ENCODE measurements at places on chromosomes 6 and 20. TPM values are rescaled to one million over a fixed set of nuclear protein-coding genes. Genes with fewer than 3 reads are reported as not detected.

CCN2 gene
- 194 TPM for total RNA-seq

BANF2 gene
- total RNA-seq, result not detected

DEFB132 gene
- not detected for total RNA-seq

TENT5A gene
- total RNA-seq, result 19.6 TPM

TREML1 gene
- total RNA-seq, result not detected

CSNK2B gene
- total RNA-seq, result 85.0 TPM

SLC35D3 gene
- not detected for total RNA-seq

GGTLC1 gene
- not detected for total RNA-seq

EDN1 gene
- total RNA-seq, result 5.2 TPM

GGT7 gene
- 9.0 TPM for total RNA-seq

DNMT3B gene
- 2.9 TPM for total RNA-seq

HLA-DPB1 gene
- total RNA-seq, result 20.3 TPM

TDRD6 gene
- total RNA-seq, result 0.12 TPM

PRRT1 gene
- 0.50 TPM for total RNA-seq

MYBL2 gene
- 3.9 TPM for total RNA-seq

ISM1 gene
- 0.06 TPM for total RNA-seq

DDO gene
- 5.5 TPM for total RNA-seq

FOXQ1 gene
- 0.06 TPM for total RNA-seq

SIRPA gene
- total RNA-seq, result 6.3 TPM

SLC29A1 gene
- total RNA-seq, result 19.0 TPM

PABPC1L gene
- 7.1 TPM for total RNA-seq

CGA gene
- not detected for total RNA-seq

SULF2 gene
- 5.0 TPM for total RNA-seq

PRSS35 gene
- total RNA-seq, result 1.6 TPM

CBLN4 gene
- not detected for total RNA-seq

NR2E1 gene
- not detected for total RNA-seq

DPPA5 gene
- total RNA-seq, result not detected

NT5E gene
- 509 TPM for total RNA-seq

CCM2L gene
- 0.53 TPM for total RNA-seq

PBOV1 gene
- total RNA-seq, result not detected

EYS gene
- total RNA-seq, result under 0.01 TPM

MCM8 gene
- 11.2 TPM for total RNA-seq

HLA-F gene
- 40.4 TPM for total RNA-seq

STMND1 gene
- total RNA-seq, result not detected

FANCE gene
- 4.0 TPM for total RNA-seq

RXRB gene
- total RNA-seq, result 25.1 TPM

NOX3 gene
- not detected for total RNA-seq

CDH4 gene
- not detected for total RNA-seq

ABRACL gene
- 45.4 TPM for total RNA-seq

APCDD1L gene
- 2.4 TPM for total RNA-seq

OR12D3 gene
- not detected for total RNA-seq

ZNF165 gene
- 0.26 TPM for total RNA-seq

ZNF311 gene
- total RNA-seq, result 1.3 TPM
